Stimulated activated CD4-positive, alpha-beta T cell treated with anti-CD3 and anti-CD28 coated beads, Interleukin-4, amount 100 ng/mL, for 24 hours (primary cell): ENCODE measurements at places on chromosomes 4 and X.

GRCh38 chr4:108559911-108560310 lies 60.5 kb upstream of the RPL34 start:
- no peak for DNase-seq

DNA sequence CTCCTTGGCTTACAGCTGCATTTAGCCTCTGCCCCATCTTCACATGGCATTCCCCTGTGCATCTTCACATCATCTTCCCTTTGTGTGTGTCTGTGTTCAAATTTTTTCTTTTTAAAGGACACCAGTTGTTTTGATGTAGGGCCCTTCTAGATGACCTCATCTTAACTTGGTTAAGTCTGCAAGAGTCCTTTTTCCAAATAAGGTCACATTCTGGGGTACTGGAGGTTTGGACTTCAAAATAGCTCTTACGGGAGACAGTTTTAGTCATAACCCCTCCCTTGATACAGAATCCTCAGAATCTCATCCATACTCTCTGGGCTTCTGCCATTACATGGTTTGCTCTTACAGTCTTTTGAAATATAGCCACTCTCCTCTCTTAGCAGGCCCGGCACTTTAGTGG lies 231.5 kb upstream of the ATP6AP2 start:
- DNase-seq: no peak

- DNase-seq: no peak
Observed at GRCh38 chr4:165106518-165106917, 6.1 kb downstream of the TMEM192 start.

- no peak for DNase-seq
Observed at GRCh38 chrX:110276778-110277177, 41.1 kb downstream of the AMMECR1 start.

GRCh38 chrX:140087875-140088274 lies 122.6 kb upstream of the CXorf66 start:
- no peak for DNase-seq

GRCh38 chr4:73098016-73098415 lies 28.5 kb upstream of the COX18 start:
- no peak for DNase-seq

GRCh38 chrX:118780509-118780908 lies 43.1 kb upstream of the ZCCHC12 start:
- no peak for DNase-seq

GRCh38 chrX:48689208-48689920 lies 5.8 kb downstream of the WAS start:
- DNase-seq: no peak

DNA sequence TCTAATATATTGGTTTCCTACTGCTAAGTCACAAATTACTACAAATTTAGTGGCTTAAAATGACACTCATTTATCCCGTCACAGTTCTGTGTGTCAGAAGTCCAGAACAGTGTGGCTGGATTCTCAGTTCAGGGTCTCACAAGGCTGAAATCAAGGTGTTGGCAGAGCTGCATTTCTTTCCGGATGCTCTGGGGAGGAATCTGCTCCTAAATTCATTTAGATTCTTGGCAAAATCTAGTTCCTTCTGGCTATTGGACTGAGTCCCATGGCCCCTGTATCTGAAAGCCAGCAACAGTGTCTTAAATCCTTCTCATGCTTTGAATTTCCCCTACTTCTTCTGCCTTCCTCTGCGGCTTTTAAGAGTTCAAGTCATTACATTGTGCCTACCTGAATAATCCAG lies 103.1 kb upstream of the BMP3 start:
- DNase-seq: no peak
